DMS 273 treated with DMSO at 0.1 percent for 48 hours (cell line): ENCODE measurements at places on chromosomes 1 and 21.

DNA sequence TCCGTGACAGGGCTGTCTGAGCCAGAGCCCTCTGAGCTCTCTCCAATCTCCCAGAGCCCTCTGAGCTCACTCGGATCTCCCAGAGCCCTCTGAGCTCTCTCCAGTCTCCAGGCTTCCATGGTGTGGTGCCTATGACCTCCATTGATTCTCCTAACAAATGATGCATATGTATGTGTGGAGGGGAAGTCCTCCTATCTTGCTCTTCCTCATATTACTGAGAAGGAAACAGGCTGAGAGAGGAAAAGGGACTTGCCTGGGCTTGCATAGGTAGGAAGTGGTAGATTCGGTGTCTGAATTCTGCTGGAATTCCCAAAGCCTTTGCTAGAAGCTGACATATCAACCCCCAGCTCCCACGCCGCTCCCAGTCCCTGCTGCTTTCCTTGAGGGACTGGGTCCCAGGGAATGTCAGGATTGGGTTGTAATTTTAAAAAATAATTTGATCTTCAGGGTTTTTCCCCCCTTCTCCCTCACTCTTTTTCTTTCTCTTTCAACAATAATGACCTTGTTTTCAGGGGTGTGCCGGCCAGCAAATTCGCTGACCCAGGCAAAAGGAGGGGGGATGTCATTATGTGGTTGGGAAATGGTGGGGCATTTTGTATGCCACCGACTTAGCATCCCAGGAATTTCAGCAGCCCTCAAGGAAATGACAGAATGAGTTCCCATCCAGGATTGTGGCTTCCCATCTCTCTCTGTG, 42.3 kb upstream of the RUNX3 start:
- no peak for DNase-seq

- DNase-seq: no peak
Measured at GRCh38 chr1:164794356-164794755, 235.4 kb downstream of the PBX1 start.

DNA sequence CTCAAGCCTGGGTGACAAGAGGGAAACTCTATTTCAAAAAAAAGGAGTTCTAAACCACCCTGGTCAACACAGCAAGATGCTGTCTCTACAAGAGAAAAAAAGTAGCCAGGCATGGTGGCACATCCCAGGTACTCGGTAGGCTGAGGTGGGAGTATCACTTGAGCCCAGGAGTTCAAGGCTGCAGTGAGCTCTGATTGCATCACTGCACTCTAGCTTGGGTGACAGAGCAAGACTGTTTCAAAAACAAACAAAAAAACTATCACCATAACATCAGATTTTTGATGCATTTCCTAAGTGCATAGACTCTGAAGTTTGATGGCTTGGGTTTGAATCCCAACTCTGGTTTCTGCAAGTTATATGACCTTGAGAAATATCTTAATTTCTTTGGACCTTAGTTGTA, 9.6 kb downstream of the ELOA start:
- DNase-seq: no peak

GRCh38 chr1:37556712-37557196, at the start of gene DNALI1:
TSS of gene DNALI1 (plus strand) at chr1:37556940. CDS start at chr1:37556995, 55 bp downstream.
- DNase-seq: no peak

- DNase-seq: no peak
Measured at GRCh38 chr1:7006996-7007871, 222.0 kb downstream of the CAMTA1 start.

DNA sequence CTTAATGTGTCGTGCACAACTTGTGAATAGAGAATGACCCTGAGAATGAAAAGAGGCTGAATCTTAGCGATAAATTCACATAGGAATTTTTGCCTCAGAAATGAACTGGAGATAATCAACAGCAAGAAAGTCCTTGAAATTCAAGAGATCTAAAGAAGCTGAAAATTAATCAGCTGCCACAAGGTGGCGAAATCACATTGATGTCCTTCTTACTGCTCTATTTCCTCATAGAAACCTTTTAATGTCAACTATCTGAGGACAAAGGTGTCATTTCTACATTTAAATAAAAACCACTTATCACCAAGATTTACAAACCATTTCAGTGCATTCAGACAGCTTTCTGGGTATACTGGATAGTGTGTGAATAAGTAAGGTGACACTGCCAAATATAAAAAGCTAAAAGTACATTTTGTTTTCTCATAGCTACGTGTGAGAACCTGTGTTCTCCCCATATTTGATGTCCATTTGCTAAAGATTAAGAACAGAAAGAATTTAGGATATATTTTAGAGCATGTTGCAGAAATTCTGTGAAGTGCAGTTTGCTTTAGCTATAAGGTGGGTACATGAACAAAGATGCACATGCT, 485.3 kb upstream of the PTBP2 start:
- DNase-seq: peak; percentile 33

GRCh38 chr1:117754061-117754969, 148.5 kb downstream of the TENT5C start:
- DNase-seq: peak; percentile 11

- no peak for DNase-seq
Measured at GRCh38 chr1:44707112-44707881, 23.7 kb downstream of the RNU5D-1 start.

DNA sequence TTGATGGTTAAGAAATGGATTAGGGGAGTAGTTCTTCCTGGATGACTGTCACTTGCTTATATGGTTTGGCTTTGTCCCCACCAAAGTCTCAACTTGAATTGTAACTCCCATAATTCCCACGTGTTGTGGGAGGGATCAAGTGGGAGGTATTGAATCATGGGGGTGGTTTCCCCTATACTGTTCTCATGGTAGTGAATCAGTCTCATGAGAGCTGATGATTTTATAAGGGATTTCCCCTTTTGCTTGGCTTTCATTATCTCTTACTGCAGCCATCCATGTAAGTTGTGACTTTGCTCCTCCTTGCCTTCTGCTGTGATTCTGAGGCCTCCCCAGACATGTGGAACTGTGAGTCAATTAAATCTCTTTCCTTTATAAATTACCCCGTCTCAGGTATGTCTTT, 1621.1 kb downstream of the MRPL39 start:
- no peak for DNase-seq

DNA sequence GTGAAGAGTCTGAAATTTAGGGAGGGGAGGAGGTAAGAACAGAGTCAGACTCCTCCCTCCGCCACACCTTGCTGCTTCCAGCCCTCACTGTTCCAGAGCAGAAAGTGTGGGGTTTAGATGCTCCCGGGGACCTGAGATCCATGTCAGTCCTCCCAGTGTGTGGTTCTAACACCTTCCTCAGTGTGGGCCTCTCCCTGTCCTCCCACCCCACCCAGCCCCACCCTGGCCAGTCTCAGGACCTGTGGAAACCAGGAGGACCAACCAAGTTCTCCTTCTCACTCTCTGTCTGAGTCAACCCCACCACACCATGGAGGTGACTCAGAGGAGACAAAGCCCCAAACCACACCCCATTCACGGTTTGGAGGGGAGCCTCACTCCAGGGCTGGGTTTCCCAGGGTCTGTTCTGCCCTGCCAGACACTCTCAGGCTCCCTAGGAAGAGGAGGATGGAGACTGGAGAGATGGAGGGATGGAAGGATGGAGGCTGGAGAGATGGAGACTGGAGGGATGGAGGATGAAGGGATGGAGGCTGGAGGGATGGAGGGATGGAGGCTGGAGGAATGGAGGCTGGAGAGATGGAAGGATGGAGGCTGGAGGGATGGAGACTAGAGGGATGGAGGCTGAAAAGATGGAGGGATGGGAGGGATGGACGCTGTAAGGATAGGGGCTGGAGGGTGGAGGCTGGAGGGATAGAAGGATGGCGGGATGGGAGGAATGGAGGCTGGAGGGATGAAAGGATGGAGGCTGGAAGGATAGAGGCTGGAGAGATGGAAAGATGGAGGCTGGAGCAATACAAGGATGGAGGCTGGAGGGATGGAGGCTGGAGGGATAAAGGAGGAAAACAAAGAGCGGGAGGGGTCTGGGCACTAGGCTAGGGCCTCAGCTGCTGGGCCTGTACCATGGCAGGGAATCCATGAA, 100.9 kb upstream of the RUNX3 start:
- no peak for DNase-seq

- peak; percentile 94 for DNase-seq
Measured at GRCh38 chr1:203769505-203770343, 4.7 kb downstream of the LAX1 start.

DNA sequence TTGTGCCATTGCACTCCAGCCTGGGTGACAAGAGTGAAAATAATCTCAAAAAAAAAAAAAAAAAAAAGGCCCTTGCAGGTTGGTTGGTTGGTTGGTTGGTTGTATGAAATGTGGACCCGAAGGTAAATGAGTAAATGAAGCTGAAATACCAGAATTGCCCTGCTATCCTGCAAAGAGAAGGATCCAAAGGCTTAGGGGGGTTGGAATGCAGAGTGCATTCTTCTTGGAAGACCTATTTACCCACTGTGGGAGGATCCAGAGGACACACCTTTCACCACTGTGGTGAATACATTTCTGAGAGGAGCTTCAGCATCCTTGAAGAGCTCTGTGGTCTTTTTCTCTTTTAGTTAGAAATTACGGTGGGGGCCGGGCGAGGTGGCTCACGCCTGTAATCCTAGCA, 28.7 kb upstream of the EIF4G3 start:
- DNase-seq: no peak

GRCh38 chr21:24197132-24197643, 1410.1 kb downstream of the MRPL39 start:
- DNase-seq: no peak

- no peak for DNase-seq
Measured at GRCh38 chr1:33001282-33001681, 35.4 kb downstream of the AK2 start.

GRCh38 chr1:175072099-175072951, 4.7 kb downstream of the TNN start:
- DNase-seq: peak; percentile 41

- peak; percentile 85 for DNase-seq
Measured at GRCh38 chr1:78617615-78618026, 2.6 kb upstream of the IFI44L start.

- peak; percentile 19 for DNase-seq
Measured at GRCh38 chr1:58968360-58968952, 184.6 kb upstream of the JUN start.

DNA sequence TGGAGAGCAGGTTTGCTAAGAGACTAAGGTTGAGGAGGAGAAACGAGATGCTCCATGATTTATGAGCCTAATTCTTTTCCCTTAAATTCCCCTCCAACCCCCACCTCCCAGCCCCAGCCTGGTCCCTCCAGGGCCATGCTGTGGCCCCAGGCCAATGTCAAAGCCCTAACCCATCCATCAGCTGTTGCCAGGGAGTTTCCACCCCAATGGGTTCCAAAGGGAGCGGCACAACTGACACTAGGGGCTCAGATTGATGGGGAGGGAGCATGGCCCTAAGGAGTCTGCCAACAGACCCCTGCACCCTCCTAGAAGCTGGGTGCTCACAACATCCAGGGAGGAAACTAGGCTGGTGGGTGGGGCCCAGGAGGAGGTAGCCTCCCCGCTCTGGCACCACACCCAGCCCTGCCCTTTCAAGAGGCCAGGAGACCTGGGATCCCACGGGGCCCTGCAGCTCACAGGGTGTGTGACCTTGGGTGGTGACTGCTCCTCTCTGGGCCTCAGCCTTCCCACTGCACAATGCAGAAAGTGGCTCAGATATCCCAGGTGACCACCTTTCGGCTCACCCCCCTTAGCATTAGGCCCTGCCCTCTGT, 12.9 kb downstream of the AHDC1 start:
- DNase-seq: no peak

GRCh38 chr1:159955456-159955855, 1.4 kb upstream of the SLAMF9 start:
- no peak for DNase-seq

DNA sequence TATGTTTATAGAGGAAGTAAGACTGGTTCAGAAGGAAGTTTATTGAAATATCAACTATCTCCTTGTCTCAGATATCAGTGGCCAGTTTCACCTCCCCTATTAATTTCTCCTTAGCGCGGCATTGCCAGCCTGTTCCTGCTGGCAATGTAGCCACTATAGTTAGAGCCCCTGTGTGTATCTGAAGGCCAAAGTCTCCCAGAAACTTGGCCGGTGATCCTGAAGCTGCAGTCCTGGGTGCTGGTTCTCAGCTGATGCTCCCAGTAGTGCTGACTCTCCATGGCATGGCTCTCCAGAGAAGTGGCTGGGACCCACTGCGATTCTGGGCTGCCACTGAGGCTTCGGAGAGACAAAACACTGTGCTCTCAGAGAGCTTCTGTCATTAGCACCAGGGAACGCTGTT, 59.9 kb downstream of the TNN start:
- DNase-seq: no peak

GRCh38 chr1:114632427-114632826, 37.4 kb downstream of the DENND2C start:
- DNase-seq: no peak
